Progenitor cell of endocrine pancreas (in vitro differentiated cells): ENCODE measurements at places on chromosomes 5 and 9. TPM values are rescaled to one million over a fixed set of nuclear protein-coding genes. Genes with fewer than 3 reads are reported as not detected.

GRCh38 chr5:75366787-75367186 is 29.8 kb downstream of the HMGCR start:
- DNase-seq: no peak

GRCh38 chr9:84103651-84104377 is 123.2 kb downstream of the RMI1 start:
- DNase-seq: no peak

- DNase-seq: no peak
Observed at GRCh38 chr5:42840842-42841567, 29.3 kb upstream of the SELENOP start.

OR1J2 gene
- total RNA-seq: not detected in 2 replicates

GRCh38 chr9:21096172-21096900 is 18.6 kb upstream of the IFNB1 start:
- no peak for DNase-seq

DOLK gene
- 15.5 and 16.3 TPM in 2 replicates for total RNA-seq

SLC36A3 gene
- not detected in 2 replicates for total RNA-seq

GRCh38 chr5:54387659-54388232 is 67.8 kb upstream of the HSPB3 start:
- DNase-seq: no peak

GRCh38 chr5:139287890-139288635 is 5.5 kb upstream of the MATR3 start:
- DNase-seq: no peak

DNA sequence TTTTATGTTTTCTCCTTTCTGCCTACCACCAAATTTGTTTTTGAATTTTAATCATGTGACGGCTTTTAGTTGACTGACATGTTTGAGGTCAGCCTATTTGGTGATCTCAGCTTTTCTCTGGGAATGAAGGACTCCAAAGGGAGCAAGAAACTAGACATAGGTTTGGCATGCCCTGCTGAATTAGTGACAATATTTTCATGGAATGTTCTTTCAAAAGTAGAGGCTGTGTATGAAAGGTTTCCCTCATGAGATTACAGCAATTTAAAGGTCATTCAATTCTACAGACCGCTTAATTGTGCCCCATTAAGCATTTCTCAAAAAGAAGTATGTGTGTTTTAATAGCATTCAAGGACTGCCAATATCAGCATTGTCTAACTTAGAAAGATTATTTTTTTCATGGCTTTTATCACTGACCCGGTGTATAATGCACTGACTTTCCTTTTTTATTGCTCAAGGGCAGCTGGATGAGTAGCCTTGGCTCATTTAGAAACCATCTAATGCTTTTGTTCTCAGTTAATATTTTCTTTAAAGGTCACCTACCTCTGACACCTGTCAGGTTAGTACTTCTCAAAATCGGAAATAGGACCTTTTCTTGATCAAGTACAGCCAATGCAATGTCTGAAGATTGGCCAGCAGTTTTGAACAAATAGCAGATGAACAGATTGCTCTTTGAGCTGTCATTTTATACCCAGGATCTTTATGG is 8.1 kb upstream of the MLLT3 start:
- no peak for DNase-seq
